ENCODE measurements at places on chromosomes 7 and 10.

GRCh38 chr10:69499726-69500689 lies 48.7 kb downstream of the TSPAN15 start:
- DNase-seq = no peak

DNA sequence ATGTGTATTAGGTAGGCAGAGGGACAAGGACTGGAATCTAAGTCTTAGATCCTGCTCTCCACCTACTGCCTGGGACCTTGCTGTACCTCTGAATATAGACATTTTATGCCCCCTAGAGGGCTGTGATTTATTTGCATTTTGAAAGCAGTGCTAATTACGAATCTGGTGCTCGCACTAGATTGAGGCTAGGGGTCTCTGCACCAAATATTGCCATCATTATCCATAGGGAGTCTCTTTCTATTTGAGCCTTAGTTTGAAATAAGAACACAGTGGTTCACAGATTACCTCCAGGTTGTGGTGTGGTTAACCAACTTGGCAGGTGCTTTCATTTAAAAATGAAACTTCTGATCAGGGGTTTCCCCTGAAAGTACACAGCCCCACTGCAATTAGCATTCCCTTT lies 41.8 kb downstream of the CNNM1 start:
- DNase-seq = no peak

- no peak for DNase-seq
These were observed 4.2 kb downstream of the FGFR2 start for GRCh38 chr10:121594076-121594475.

DNA sequence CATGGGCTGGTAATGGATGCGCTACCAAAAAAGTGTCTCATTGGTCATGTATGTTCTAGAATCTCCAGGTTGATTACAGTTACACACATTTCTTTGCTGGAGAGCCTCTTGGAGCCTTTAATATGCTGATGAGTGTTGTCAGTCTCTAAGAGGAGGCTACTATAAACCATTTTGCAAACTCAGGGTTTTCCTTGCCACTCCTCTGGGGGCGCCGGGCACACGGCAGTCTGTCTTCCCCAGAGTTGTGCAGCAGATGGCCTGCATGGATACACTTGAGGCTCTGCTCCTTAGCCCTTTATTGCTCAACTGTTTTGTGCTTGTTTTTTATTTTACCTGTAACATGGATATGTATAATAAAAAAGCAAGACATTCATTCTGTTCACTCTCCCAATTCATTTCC lies 196.5 kb downstream of the ACTR3B start:
- DNase-seq = no peak

DNA sequence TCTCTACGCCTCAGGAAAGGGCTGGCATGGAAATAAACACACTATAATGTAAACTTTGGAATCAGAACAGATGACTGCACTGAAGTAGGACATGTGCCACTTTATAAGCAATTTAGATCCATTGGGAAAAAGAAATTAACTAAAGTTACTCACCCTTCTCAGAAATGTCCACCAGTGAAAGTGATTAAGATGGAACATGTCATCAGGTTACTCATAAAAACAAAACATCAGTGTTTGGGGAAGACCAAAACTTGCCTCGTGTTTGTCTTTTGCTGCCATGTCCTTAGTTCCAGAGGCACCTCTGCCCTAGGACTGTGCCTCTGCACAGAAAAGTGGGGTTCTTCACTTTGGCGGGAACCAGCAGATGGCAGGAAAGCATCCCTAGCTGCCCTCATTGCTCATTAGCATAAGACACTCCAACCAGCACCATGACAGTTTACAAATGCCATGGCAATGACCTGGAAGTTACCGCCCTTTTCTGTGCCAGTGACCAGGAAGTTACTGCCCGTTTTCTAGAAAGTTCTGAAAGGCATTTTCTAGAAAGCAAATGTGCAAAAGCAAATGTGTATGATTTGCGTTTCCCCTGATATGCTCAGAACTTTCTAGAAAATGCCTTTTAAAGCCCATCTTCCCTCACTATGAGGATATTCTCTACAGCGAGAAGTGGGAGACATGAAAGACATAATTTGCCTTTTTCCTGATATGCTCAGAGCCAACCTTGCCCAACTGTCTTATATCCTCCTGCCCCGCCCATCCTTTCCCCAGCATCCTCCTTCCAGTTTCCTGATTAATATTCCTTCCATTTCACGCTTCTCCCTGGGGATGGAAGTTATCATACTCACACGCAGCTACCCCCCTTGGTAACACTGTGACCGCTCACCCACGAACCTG lies 258.2 kb downstream of the USP6NL start:
- DNase-seq = no peak

GRCh38 chr7:41399171-41399570 lies 303.7 kb downstream of the INHBA start:
- no peak for DNase-seq

GRCh38 chr10:132020456-132020855 lies 38.7 kb upstream of the BNIP3 start:
- no peak for DNase-seq
